Renal cortical epithelial cell (primary cell): ENCODE measurements at places on chromosomes 5 and 9. TPM values are rescaled to one million over a fixed set of nuclear protein-coding genes. Genes with fewer than 3 reads are reported as not detected.

Gene NOTCH1
- 9.2 and 47.5 TPM in 2 replicates for total RNA-seq

Gene PCDHGB3
- 0.52 and 2.3 TPM in 2 replicates for total RNA-seq

Gene OLFML2A
- total RNA-seq: 2.1 and 6.6 TPM in 2 replicates

Gene OR1Q1
- not detected in 2 replicates for total RNA-seq

Gene PTGDS
- 0.45 TPM in 1 of 2 replicates, not detected in the other for total RNA-seq

Gene FGFR4
- 14.1 and 35.2 TPM in 2 replicates for total RNA-seq

Gene KCNV2
- total RNA-seq: not detected in 2 replicates

Gene SPATA31C1
- not detected in 2 replicates for total RNA-seq

Gene CAMK2A
- 0.15 TPM in 1 of 2 replicates, not detected in the other for total RNA-seq

Gene AGXT2
- total RNA-seq: 0.20 TPM in 1 of 2 replicates, not detected in the other

Gene SPATA31A6
- total RNA-seq: not detected in 2 replicates

Gene CYLC2
- not detected in 2 replicates for total RNA-seq

Gene ITK
- 0.05 TPM in 1 of 2 replicates, not detected in the other for total RNA-seq

Gene RNF183
- 0.80 and 1.2 TPM in 2 replicates for total RNA-seq

Gene FAM221B
- total RNA-seq: not detected in 2 replicates

GRCh38 chr9:1094749-1095148, 44.6 kb downstream of the DMRT2 start:
- DNase-seq: no peak

GRCh38 chr5:59279979-59280378, 613.5 kb downstream of the PDE4D start:
- DNase-seq: peak; percentile 42

DNA sequence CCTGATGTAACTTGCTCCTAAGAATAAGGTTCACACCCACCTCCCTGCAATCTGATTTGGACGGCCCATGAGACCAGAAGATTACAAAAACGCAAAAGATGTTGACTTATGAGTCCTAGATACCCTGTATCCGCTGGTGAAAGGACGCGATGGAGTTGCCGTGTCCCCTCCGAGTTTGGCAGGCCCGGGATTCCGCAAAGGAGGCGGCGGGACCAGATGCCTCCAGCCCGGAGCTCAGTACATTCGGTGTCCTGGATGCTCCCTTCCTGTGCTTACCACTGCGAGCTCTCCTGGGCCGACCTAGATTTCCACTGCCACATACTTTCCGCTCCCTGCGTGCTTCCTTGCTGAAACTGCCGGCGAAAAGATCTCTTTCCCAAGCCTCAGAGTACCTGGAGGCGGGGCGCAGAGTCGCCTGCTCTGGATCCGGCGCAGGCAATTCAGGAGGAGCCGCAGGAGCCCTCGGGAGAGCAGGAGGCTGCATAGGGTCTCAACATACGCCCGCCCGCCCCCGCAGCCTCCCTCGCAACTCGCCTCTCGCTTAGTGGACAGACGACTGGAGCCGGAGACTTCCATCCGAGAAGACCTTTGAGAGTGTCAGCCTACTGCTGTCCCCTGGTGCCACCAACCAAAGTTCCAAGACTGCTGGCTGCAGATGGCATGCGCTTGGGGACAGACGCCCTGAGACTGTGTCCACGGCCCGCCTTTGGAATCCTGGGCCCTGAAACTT, 39.8 kb downstream of the ANXA2R start:
- DNase-seq: no peak

- DNase-seq: no peak
Observed at GRCh38 chr9:95073918-95074317, 243.6 kb downstream of the FANCC start.

- DNase-seq: no peak
Observed at GRCh38 chr5:5221724-5222123, 81.6 kb downstream of the ADAMTS16 start.

- no peak for DNase-seq
Observed at GRCh38 chr9:131379056-131379455, 14.8 kb upstream of the PRRC2B start.

GRCh38 chr5:168770036-168770498, 190.9 kb upstream of the PANK3 start:
- DNase-seq: no peak

DNA sequence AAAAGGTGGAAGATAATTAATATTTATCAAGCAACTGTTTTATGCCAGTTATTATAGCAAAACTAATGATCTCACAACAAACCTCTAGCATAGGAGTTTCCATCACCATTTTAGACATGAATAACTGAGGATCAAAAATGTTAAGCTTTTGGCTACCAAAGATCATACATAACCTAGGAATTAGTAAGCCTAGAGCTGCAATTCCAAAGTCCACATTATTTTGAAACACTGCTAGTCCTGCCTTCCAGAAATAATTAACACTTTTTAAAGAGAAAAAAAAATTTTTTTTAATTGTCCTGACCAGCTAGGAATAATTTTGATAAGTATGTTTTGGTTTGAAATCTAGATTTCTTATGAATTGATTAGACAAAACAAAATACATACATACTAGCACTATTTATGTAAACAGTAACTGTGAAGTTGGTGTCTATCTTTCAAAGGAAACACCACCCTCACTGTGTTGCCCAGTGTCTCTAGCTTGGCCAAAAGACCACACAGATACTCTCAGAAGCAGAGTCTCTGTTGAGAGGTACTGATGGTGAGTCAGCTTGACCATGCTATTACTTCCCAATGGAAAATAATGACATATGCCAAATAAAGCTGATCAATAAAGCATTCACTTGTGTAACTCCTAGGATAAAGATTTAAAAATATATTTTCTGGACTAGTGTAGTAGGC, 422.4 kb downstream of the CCDC171 start:
- DNase-seq: peak; percentile 67

- DNase-seq: peak; percentile 58
Observed at GRCh38 chr5:39257554-39257953, 38.2 kb upstream of the FYB1 start.

- DNase-seq: peak; percentile 82
Observed at GRCh38 chr5:54616031-54616430, 98.5 kb downstream of the SNX18 start.

DNA sequence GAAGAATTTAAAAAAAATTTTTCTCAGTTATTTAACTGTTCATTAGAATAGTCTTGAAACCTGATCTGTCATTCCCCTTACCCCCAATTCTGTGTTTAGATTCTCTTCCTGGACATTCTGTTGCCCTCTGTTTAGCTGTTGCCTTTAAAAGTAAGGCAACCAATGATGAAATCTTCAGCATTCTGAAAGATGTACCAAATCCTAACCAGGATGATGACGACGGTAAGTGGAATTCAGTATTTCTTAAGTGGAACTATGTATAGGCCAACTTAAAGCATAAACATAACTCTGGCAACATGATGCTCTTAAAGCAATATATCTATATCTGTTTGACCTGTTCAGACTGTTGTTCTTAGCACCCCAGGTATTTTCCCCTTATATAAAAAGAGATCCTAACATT, 27.2 kb downstream of the NCBP1 start:
- DNase-seq: no peak

DNA sequence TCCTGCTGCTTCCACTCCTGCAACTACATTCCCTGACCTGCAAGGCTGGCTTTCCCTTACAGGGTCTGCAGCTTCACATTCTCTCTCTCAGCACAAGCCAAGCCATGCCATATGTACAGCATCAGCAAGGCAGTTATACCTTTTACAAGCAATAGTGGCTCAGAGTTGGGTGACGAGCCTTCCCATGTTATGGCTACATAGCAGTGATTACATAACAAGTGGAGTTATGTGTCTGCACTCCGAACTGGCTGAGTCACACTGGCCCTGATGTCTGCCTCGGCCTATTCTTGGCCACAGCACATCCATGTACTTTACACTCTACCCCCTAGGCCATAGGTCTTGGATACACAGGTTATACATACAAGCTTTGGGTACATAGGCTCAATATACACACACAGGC, 52.0 kb upstream of the SNCAIP start:
- DNase-seq: peak; percentile 39

DNA sequence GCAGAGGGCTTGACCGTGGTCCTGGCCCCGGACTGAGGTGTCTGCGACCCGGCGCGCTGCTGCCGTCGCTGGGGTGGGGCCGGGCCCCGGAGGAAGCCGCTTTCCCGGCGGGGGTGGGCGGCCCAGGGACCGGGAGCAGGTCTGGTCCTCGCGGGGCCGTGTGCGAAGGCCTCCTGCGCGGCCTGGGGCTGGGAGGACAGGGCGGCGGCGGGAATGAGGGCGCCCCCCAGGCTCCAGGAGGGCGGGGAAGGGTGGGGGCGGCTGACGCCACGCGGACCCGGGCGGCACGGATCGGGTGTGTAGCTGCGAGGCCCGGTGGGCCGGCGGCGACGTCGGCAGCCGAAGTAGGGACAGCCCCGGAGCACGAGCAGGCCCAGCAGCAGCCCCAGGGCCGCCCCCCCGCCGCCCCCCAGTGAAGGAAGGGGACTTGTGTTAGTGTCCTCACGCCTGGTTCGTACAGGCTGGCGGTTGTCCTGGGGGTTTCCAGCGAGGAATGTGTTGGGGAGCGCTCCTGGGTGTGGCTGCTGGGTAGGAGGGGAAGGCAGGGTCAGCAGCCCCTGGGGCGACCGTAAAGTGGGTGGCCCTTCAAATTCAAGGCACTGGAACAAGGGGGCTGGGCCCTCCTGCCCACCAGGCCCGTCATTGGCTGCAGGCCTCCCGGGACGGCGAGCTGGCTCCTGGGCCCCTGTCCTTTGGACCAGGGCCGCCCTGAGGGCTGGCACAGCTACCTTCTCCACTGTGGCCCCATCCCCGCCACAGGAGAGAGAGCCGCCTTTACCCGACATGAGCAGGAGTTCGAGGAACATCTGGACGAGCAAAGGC, 597 bp upstream of the TMEM250 start:
- peak; percentile 16 for DNase-seq

- DNase-seq: peak; percentile 73
Observed at GRCh38 chr9:10251490-10251889, 361.3 kb downstream of the PTPRD start.

DNA sequence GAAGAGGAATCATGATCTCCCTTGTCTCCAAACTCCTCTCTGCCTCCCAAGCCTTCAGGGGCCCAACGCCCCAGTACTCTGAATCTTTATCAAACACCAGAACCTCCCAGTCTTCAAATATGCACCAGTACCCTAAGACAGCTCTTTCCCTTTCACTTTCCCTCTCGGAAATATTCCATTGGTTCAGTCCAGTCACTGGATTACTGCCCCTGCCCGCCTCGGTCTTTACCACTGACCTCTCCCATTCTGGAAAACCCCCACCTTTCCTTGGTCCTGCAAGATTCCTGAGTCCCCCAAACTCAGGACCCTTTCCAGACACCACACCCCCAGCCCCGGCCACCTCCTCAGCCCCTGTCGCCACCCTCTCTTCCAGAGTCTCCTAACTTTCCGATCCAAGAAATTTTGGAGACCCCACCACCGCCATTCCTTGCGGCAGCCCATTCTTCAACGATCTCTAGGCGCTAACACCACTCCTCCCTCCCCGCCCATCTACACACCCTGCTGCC, 674 bp downstream of the C5orf15 start:
- peak; percentile 54 for DNase-seq

DNA sequence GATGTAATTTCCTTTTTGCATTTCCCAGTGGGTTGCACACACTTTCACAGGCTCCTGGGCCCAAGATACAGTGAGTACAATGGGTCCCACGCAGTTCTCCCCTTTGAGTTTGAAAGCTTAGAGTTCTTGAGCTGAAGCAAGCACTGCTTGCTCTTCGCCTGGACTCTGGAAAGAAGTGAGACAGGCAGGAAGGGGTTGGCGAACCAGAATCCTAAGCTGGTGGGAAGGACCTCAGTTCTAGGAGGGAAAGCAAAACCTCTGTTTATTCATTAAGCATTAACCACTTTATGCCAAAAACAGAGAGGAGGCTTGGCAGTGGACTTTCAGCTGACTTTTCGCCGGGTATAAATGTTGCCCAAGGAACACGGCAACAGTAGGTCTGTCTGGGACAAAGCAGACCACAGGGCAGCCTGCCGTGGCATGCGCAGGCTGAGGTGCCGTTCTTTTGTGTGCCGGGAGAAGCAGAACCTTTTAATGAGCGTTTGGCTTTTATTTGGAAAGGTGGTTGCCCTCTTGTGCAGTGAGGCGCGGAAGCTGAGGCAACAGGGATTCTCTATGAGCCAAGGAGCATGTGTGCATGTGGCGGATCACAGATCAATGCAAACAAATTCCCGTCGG, 239.9 kb upstream of the PANK3 start:
- DNase-seq: peak; percentile 79

DNA sequence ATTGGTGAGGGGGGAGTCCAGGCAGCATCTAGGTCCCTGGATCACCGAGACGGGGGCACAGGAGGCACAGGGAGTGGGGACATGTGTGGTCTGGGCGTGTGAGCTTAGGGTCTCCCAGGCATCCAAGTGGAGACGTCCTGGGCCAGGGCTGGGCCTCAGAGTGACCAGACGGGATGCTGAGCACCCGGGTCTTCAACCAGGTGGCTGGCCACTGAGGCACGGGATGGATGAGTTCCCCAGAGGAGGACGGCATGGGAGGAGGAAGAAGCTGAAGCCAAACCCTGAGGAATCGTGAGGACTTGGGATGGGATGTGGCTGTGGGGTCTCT, 88.0 kb downstream of the LMX1B start:
- DNase-seq: no peak

DNA sequence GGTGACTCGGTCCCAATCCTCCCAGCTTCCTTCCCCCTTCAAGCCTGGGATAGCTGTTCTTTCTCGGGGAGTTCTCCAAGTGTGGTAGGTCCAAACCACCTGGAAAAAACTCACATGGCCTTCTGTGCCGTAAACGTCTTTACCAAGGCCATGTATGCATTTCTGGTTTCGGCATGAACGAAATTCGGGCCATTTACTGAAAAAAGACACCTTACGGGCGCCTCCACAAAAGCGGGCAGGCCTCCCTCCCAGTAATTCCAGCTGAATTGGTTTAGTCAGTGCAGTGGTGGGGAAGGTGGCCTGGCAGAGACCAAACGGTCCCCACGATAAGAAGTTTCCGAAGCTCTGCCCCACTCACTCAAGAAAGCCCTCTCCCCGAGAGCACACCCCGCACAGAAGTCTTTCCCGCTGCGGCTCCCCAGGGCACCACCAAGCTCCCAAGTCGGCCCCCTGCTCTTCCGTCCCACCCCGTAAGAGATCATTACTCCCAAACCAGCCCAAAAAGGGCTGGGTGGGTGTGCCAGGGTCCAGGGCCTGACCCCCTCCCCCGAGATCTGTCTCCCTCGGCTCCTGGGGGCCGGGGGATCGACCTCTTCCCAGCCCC, 86.3 kb upstream of the MELK start:
- DNase-seq: no peak

DNA sequence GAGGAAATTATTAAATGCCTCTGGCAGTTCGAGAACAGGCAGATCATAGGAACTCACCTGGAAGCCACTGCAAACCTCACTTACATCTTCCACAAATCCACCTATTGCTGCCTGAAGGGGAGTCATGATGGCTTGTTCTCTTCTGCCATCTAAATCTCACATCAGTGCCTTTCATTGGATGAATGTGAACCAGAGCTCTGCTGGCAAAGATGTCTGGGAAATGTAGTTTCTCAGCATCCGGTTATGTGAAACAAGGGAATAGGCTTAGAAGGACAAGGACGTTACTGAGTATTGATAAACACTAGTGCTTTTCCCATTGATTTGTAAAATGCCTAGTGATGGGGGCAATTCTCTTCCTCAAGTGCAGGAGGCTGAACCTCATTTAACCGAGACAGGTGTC, 483.3 kb downstream of the ARHGEF28 start:
- no peak for DNase-seq
